Memory B cell (primary cell): ENCODE measurements at places on chromosomes 12 and 14.

DNA sequence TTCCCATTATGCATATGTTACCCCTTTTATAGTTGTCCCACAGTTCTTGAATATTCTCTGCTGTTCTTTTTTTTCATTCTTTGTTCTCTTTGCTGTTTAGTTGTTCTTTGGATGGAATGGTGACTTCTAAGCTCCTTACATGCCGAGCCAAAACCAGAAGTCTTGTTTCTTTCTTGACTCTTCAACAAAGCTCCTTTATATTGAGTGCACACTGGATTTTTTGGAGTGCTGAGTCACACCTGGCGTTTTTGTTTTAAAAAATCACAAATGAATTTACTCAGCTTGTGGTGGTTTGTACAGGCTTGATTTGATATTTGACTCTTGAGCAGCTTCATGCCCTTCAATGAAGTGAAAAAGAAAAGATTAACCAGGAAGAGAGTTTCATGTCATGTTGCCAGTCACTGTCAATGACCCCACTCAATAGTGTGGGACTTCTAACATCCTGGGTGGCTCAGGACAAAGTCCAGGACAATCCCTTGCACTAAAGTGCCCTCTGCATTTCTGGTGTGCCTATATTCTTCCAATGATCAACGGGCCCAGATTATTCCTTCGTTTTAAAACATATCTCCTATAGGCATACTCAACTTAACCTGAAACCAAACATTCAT lies 112.4 kb upstream of the SLC38A4 start:
- DNase-seq = no peak

- no peak for DNase-seq
Measured at GRCh38 chr14:100729982-100730381, 3.3 kb downstream of the DLK1 start.

DNA sequence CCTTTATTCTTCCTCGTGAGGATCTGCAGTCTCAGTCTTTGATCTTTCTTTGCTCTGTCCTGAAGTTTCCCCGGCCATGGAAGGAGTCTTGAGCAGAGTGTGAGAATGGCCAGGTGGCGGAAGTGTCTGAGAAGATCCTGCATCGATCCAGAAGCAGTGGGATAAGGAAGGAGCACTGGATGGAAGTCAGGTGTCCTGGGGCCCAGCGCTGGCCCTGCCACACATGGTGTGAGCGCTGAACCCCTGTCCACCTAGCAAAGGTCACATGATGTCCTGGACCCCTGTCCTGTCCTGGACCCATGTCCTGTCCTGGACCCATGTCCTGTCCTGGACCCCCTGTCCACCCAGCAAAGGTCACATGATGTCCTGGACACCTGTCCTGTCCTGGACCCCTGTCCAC lies 111.8 kb upstream of the MED13L start:
- DNase-seq = no peak

DNA sequence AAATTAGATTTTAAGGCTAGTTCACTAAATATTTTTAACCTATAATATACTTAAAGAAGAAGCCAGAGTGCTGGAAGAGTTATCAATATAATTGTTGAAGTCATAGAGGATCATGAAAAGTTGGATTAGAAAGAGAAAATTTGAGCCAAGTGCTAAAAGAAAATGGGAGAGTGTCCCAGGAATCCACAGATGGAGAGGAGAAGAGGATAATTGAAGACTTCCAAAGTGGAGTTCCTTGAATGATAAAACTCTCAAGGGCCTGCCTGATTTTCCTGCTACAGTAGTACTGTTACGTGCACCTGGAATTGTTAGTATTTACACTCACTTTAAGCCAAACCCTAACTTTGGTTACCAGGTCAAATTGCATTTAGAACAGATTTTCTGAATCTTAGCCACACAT lies 113.2 kb downstream of the MSRB3 start:
- DNase-seq = no peak

DNA sequence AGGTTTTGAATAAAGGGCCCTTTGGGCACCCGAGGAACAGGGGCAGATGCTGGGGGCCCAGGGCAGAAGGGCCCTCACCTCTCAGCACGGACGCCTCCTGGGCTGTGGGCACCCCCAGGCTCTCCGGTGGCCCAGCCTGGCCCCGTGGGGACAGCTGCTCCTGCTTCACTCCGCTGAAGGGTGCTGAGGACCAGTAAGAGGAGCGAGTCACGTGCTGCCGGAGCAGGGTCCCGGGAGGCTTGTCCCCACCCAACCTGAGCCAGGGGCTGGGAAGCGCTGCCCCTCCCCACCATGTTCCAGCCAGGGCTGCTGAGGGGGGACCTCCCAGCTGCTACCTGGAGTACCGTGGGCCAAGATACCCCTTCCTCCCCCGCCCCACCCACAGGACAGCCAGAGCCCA lies 59.5 kb downstream of the RFLNA start:
- DNase-seq = no peak

DNA sequence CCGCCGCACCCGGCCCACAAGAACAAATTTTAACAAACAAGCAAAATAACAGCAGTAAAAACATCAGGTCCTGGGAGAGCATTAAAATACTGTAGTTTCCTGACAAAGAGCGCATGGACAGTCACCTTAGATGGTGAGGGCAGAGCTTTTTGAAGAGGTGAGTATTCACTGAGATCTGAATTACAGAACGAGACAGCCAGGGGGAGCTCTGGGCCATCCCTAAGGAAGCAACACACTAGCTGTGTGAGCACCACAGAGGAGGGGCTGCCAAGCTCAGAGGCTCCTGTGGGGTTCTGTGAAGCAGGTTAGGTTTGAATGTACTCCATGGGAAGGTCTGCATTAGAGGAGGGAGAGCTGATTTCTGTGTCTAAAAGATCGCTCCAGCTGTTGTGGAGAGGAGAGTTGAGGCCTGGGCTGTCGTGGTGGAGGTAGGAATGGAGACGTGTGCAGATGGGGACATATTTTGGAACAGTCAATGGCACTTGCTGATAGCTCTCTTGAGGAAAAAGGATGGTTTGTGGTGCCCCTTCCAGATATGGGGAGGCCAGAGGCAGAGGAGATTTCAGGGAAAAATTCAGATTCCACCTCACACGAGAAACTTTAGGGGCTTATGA lies 72.9 kb downstream of the TRAFD1 start:
- peak; percentile 20 for DNase-seq

DNA sequence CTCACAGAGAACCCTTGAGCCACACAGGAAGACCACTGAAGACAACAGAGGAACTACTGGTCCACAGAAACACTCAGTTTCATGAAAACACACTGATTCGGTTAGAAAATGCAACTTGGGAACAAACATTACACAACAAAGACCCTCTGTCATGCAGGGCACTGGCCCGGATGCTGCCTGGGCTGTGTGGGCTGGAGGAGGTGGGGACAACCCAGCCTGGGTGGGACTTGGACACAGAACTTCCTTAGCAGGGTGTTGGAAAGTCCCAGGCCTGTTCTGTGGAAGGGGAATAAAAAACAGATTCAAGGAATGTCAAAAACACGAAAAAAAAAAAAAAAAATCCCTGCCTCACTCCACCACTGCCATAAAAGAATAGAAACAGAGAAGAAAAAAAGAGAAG lies 181.0 kb downstream of the MON2 start:
- no peak for DNase-seq

DNA sequence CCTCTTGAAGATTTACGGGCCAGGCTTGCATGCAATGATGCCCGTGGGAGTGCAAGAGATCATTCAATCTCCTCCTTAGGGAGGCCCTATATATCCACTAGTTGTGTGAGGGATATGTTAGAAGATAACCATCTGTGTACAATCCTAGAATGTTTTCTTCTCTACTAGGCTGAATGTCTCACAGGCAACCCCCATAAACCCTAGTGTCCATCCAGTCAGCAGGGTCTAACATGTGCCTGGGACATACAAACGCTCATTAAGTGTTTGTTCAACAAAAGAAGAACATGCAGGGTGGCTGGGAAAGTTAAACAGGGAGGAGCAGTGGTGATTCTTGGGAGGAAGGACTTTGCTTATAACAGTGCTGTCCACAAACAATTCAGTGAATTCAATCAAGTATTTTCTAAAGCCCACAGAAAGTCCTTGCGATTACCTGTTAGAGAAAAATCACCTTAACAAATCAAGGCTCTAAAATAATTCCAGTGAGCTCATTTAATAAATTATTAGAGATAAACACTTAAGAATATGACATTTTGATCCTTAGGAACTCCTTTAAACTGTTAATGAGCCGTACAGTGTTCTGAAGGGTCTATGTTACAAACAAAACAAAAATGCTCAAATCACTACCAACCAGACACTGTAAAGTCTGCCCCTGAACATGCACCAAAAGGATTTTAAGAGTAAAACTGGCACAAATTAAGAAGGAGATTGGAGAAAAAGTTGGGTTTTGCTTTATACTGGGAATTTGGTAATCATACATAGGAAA lies 96.6 kb upstream of the FERMT2 start:
- no peak for DNase-seq

- DNase-seq = no peak
Measured at GRCh38 chr12:27498149-27498548, 25.9 kb upstream of the PPFIBP1 start.

DNA sequence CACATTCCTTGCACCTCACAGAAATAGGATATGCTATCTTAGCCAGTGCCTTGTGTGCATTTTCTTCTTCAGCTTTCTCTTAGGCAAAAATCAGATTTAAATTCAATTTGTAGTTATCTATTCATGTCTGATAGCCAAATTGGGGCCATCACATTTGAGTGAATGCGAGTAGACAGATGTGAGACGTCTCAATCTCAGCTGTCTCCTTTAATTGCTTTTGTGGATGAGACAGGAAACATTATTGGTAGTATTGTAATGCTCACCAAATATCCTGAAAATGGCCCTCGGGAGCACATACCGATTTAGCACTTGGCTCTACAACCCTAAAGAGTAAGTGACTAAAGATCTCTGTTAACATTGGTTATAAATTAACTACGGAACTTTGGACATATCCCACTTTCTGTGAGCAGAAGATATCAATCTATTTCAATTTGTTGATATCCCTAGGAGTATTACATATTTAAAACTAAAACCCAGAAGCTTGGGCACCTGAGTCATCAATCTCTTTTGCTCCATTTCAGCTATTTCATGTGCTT lies 1012.5 kb upstream of the TMEM132C start:
- DNase-seq = no peak

GRCh38 chr12:131547555-131547954 lies 163.3 kb upstream of the SFSWAP start:
- DNase-seq = no peak

DNA sequence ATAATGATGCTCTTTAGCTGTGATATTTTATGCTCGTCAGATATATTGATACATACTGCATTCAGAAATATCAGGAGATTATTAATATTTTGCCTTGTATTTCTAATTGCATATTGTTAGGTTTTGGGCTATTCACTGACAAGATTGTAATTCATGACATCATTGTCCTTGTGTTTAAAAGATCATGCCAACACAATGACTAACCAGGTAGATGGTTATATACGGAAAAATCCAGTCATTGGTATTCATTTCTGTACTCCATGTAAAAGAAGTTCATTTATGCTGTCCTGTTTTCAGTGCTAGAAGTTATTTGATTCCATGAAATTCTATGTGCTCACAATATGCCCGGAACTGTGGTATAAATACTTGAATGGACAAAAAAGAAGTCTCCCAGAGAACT lies 107.5 kb downstream of the KITLG start:
- no peak for DNase-seq

DNA sequence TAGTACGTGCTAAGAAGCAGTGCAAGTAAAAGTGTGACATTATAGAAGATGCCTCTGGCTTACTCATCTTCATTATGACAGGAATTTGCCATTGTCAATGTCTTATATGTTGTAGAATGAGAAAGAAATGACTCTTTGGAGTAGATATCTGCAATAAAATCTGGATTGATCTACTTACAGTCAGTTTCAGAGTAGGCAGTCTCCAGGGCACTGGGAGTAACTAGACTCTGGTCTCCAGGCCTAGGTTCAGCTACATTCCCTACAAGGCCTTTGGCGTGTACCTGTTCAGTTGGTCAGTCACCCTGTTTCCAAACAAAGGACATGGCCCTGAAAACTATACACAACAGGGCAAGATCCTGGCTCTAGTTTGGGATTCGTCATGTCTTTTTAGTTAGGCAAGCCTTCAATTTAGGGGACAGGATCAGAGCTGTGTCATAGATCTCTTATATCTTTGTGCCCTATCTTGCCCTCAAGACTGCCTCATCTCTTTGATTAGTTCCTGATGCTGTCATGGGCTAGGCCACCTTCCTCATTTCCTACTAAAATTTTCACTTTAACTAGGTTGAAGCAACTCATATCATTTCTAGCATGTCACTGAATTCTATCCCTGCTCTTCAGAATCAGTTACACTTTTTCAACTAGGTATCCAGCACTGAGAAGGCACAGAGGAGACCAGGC lies 410.0 kb downstream of the RAD51B start:
- DNase-seq = no peak

GRCh38 chr12:110201995-110202394 lies 77.8 kb downstream of the IFT81 start:
- no peak for DNase-seq

GRCh38 chr12:10067942-10068341 lies 30.8 kb downstream of the CLEC1A start:
- DNase-seq = no peak

DNA sequence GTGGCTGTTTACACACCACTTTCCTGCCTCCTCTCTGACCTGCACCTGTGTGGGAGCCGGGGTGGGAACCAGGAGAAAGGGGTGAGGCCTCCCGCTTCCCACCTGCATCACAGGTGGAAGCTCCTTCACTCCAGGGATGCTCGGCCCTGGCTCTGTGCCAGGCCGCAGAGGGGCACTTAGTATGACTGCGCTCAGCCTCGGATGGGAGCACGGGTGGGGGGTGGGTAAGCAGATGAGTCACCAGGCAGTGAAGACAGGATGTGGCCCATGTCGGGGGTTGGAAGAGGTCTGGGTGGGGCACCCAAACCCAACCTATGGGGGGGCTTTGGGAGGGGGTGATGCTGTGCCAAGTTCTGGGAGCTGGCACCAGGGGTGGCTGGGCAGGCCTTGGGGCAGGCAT lies 7.4 kb upstream of the CYP46A1 start:
- DNase-seq = no peak

- DNase-seq = no peak
Measured at GRCh38 chr12:46506961-46507360, 134.4 kb upstream of the SLC38A2 start.

- DNase-seq = no peak
Measured at GRCh38 chr14:95068521-95068920, 88.8 kb downstream of the DICER1 start.
